ENCODE measurements at places on chromosomes 1 and 21.

DNA sequence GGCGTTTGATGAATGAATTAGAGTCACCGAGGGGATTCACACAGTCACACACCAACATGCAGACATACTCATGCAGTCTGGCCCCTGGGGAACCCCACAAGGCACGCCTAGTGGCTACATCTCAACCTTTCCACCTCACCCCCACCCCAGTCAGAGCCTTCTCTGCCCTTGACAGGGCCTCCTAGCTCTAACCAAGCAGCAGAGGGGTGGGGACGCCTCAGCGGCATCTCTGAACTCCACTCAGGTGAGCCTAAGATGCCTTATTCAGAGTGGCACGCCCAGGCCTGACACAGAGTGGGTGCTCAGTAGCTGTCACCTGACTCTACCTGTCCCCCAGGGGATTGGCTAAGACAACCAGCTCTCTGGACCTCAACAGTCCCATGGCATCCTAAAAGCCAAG is 3.7 kb upstream of the SDC3 start:
- DNase-seq: no peak

DNA sequence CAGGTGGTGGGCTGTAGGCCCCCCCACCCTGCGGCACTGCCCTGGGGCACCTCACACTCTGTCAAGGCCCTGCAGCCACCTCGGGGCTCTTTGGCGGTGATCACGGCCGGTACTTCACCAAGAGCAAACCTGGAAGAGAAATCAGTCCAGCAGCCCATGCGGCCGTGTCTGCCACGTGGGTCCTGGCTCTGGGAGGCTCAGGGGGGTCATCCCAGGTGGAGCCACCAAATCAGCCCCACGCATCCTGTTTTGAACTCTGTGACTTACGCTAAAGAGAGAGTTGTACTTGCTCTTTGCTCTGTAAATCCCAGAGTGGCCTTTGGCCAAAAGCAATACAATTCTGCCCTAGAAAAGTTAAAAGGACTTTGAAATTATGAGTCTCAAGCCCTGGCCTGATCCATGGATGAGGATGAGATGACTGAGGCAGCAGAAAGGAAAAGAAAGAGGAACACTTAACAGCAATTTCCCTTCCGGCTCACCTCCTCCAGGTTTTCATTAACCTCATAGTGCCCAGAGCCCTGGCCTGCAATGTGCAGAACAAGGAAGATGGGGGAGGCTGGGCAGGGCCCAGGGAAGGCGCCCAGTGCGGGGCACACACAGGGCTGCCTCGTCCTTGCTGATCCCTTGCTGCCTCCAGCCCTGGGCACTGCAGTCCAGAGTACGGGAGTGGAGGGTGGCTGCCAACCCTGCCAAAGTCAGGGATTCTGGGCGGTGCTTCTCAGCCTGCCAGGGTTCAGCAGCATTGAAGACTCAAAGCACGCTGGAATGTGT is 337.0 kb downstream of the MATN1 start:
- no peak for DNase-seq

DNA sequence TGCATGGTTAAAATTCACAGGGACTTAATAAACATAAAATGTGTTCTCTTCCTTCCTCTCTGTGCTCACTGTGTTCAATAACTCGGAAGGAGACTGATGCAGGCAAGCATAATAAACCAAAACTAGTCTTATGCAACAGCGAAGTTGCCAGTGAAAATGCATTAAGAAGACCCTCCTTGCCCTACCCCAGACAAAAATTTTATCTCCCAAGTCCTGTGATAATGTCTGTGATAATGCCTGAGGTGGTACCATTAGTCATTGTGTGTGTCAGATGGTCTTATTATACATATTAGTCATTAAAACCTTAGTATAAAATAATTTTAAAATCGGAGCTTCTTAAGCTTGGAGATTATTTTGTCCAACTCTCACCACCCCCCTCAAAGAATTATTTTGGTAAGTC is 97.8 kb downstream of the NGF start:
- no peak for DNase-seq

GRCh38 chr1:33237579-33237978 is 18.7 kb upstream of the ZNF362 start:
- DNase-seq: no peak

DNA sequence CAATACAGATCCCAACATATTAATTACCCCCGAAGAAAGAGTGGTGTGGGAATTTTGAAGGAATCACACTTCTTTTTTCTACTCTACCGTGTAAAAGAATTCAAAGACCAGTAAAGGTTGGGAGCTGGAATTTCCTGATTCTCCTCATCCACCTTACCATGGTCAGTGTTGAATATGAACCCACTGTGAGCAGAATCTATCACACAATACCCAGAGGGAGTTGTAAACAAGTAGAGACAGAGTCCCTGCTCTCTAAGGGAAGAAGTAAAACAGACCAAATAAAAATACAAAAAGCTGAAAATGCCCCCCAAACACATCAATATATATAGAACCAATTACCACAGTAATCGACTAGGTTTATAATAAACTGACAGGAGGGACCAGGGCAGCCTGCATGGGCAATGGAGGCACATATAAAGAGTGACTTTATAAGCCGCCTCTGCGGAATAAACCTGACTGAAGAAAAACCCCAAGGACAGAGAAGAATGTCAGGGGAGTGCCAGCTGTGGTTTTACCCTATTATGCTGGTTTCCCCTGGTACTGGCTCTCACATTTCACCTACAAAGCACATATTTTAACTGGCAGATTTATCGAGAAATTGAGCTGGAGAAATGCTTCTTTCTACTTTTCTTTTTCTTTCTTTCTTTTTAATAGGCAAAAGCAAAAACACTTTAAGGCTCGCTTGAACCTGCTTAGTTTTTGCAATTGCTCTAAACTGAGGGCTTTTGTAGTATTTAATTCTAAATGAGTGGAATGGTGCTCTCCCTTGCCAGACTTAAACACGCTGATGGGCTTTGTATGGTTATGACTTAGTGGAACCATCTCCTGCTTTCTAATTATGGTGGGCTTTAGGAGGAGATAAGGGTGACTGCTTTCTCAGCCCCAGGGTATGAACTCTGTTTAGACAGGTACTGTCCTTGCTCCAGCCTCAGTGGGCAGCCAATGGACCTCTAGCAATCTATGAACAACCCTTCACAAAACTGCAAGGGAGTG is 244.8 kb downstream of the ASTN1 start:
- no peak for DNase-seq

GRCh38 chr1:234848972-234849649 is 239.1 kb upstream of the IRF2BP2 start:
- no peak for DNase-seq

DNA sequence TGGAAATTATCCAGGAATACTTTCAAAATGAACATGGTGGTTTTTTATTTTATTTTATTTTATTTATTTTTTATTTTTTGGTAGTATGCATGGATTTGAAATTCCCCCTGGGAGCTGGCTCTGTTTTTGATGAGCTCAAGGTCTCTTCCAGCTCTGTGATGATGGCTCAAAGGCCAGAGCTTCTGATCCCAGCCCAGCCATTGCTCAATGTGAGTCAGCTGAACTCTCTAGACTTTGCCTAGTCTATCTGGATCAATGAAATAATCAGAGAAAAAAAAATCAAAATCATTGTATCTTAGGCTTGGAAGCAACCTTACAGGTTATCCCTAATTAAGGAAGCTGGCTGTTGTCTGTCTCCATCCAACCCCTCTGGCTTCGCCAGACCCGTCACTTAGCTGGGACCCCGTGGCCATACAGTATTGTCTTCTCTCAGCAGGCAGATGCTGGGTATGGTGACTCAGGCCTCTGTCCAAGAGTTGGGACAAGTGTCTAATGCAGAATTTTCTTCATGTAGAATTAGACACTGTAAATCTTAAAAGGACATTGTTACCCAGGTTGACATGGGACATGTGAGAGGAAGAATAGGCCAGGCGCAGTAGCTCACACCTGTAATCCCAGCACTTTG is 90.2 kb upstream of the LPGAT1 start:
- DNase-seq: no peak

GRCh38 chr1:47991673-47992072 is 5.5 kb downstream of the TRABD2B start:
- no peak for DNase-seq

- no peak for DNase-seq
Observed at GRCh38 chr1:210378736-210379135, 50.0 kb downstream of the HHAT start.

- no peak for DNase-seq
Observed at GRCh38 chr1:204659056-204659455, 26.5 kb downstream of the LRRN2 start.

GRCh38 chr1:18481190-18481920 is 625 bp downstream of the KLHDC7A start:
- no peak for DNase-seq

- DNase-seq: no peak
Observed at GRCh38 chr1:53514436-53514835, 55.2 kb downstream of the DMRTB1 start.

- DNase-seq: no peak
Observed at GRCh38 chr1:210608767-210609166, 280.1 kb downstream of the HHAT start.

DNA sequence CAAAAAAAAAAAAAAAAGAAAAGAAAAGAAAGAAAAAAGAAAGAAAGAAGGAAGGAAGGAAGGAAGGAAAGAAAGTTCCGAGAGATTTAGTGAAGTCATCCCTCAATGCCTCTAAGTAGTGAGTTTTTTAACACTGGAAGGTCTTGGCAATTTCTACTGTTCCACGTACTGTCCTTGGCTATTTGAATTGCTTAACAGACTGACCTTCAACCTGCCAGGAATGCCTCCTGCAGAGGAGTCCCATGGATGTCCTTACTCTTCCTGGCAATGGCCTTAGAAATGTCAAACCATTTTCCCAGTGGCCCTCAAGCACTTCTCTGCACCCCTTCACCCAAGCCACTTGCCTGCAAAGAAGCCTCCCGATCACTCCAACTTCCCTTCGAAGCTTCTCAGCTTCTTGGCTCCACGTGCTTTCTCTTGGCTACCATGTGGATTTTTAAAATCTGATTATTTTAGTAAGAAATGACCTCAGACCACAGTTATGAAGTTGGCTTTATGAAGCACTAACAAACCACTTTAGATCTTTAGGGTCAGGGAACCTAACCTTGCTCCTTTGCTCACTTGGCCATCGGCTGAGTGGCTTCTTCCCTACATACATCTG is 43.7 kb upstream of the ABCG1 start:
- no peak for DNase-seq

- DNase-seq: no peak
Observed at GRCh38 chr21:27269644-27270043, 302.8 kb upstream of the ADAMTS5 start.

DNA sequence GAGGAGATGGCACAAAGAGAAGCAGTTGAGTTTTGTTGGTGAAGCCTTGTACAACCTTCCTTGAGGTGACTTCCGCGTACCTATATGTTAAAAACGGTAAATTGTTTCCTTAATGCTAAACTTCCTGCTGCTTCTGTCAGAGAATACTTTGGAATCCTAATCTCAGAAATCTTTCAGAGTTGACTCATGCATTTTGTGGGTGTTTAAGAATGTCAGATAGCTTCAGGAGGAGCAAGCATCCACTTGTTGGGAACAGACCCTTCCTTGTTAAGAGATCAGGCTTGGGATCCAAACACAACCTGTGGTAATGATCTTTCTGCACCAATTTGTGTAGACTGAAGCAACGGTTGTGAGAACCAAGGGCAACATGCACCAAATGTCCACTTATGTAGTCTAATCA is 29.5 kb downstream of the AK4 start:
- DNase-seq: no peak

GRCh38 chr1:46098027-46098712 is 34.3 kb downstream of the PIK3R3 start:
- DNase-seq: no peak

DNA sequence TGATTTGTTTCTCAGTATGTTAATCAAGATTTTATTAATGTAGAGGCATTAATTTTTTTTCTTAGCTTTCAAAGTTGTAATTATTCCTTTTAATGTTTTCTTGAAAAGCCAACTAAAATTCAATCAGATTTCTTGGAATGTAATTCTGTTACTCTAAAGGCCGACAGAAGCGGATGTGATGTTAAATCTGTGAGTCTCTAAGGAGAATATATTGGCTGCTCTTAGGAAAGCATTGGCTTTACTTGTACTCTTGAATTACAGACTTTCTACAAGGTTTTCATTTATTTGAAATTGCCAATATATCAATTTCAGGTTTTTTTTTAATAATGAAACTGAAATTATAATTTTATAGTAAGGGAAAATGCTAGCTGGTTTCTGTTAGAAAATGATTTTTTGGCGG is 29.2 kb downstream of the RRP15 start:
- DNase-seq: no peak

DNA sequence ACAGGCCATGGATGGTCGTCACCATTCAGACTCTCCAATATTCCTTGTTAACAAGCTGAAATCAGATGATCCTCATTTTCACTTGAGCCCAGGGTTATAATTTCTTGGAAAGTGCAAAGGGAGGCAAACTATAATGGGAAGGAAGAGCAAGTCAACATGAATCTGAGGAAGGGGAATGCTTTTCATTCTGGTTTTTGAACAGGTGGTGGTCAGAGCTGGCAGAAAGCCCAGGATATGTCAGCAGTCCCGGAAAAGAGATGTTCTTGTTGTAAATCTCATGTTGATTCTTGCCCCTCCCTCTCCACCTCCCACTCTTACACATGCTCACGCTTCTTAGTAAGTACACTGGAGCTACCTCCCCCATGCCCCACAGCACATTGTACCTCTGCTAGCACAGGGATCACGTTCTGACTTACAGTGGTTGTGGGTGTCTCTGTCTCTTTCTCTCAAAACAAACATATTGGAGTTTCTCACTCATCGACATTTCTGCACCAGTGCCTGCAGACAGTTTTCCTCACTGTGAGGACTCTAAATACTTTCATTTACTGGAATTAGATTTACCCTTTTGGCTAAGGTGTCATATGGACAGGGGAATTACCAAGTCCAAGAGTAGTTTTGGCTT is 77.6 kb downstream of the XCL2 start:
- no peak for DNase-seq

GRCh38 chr1:145828367-145829026 is 4.5 kb downstream of the POLR3C start:
- no peak for DNase-seq

- DNase-seq: no peak
Observed at GRCh38 chr1:205913451-205914154, 29.7 kb downstream of the SLC26A9 start.

DNA sequence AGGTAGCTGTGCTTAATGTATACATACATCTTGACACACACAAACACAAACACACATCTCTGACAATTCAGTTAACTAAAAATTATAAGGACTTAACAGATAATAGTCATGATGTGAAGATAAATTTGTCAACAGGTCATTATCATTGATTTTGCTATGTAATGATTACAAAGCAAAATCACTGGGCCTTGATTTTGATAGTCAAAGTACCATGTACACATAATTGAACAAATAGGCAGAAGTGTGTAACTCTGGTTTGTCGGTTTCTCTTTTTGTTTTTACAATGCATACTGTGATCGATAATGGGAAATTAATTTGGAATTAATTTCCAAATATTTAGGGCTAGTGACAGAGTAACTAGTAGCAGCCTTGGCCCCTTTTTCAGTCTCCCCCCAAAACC is 30.8 kb downstream of the PTBP2 start:
- no peak for DNase-seq

DNA sequence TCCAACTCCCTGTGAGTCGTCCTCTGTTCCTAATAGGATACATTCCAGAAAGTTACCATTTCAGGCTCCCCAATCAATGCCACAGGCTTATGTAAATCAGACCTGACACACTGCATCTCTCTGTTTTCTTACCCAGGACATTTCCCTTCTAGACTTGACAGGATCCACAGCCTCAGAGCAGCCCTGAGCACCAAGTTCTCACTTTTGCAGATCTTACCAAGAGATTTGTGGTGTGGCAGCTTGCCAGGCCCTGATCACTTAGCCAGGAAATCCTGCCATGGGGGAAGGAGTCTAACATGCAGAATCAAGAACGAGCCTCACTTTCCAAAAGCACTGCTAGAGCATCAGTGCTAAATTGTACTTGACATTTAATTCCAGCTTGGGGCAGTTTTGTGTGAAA is 202.9 kb downstream of the TBX15 start:
- no peak for DNase-seq
